Keratinocyte (primary cell): ENCODE measurements at places on chromosomes 3 and 15. TPM values are rescaled to one million over a fixed set of nuclear protein-coding genes. Genes with fewer than 3 reads are reported as not detected.

The KCNMB3 gene
- polyA plus RNA-seq = 0.31 to 1.00 TPM (median 0.32 TPM) in 3 replicates

The NR2E3 gene
- 0.18 to 0.46 TPM (median 0.18 TPM) in 3 replicates for polyA plus RNA-seq

The IL17RE gene
- 10.7 to 24.4 TPM (median 16.0 TPM) in 3 replicates for polyA plus RNA-seq

The SHF gene
- polyA plus RNA-seq = 0.24 to 0.57 TPM (median 0.26 TPM) in 3 replicates

The RLBP1 gene
- not detected in 3 replicates for polyA plus RNA-seq

The FOXB1 gene
- not detected in 3 replicates for polyA plus RNA-seq

The GOLGA6B gene
- polyA plus RNA-seq = not detected in 3 replicates

The GUCA1C gene
- polyA plus RNA-seq = 0.15 to 0.26 TPM (median 0.26 TPM) in 3 replicates

The B3GALNT1 gene
- 2.3 to 5.0 TPM (median 3.6 TPM) in 3 replicates for polyA plus RNA-seq

The CSPG4 gene
- polyA plus RNA-seq = 0.67 to 1.9 TPM (median 1.7 TPM) in 3 replicates

The ACY1 gene
- 71.8 to 91.8 TPM (median 76.6 TPM) in 3 replicates for polyA plus RNA-seq

The SLC2A2 gene
- not detected in 3 replicates for polyA plus RNA-seq

The ITPKA gene
- 0.12 to 0.14 TPM in 2 of 3 replicates, not detected in the other for polyA plus RNA-seq

The ISLR2 gene
- polyA plus RNA-seq = not detected in 3 replicates

The SLC28A1 gene
- not detected in 3 replicates for polyA plus RNA-seq

The GP9 gene
- polyA plus RNA-seq = not detected in 3 replicates

The RETNLB gene
- not detected in 3 replicates for polyA plus RNA-seq

The SLC22A13 gene
- 0.09 to 0.54 TPM (median 0.25 TPM) in 3 replicates for polyA plus RNA-seq

The MAGEF1 gene
- polyA plus RNA-seq = 8.4 to 11.8 TPM (median 11.4 TPM) in 3 replicates

The FETUB gene
- 0.05 to 0.35 TPM (median 0.25 TPM) in 3 replicates for polyA plus RNA-seq

The RCN2 gene
- polyA plus RNA-seq = 52.6 to 118 TPM (median 59.6 TPM) in 3 replicates

The SLC12A1 gene
- polyA plus RNA-seq = not detected in 3 replicates

The SLC49A4 gene
- 16.2 to 19.1 TPM (median 18.2 TPM) in 3 replicates for polyA plus RNA-seq

The ZIC1 gene
- polyA plus RNA-seq = not detected in 3 replicates

The PLSCR2 gene
- polyA plus RNA-seq = not detected in 3 replicates

The CCR8 gene
- polyA plus RNA-seq = not detected in 3 replicates

The RFTN1 gene
- 17.0 to 24.2 TPM (median 18.0 TPM) in 3 replicates for polyA plus RNA-seq

The SIDT1 gene
- 0.08 to 0.12 TPM (median 0.09 TPM) in 3 replicates for polyA plus RNA-seq

The TM4SF18 gene
- polyA plus RNA-seq = not detected in 3 replicates

The CRYGS gene
- 1.1 to 5.2 TPM (median 3.4 TPM) in 3 replicates for polyA plus RNA-seq

The BUB1B gene
- 3.3 to 19.7 TPM (median 9.3 TPM) in 3 replicates for polyA plus RNA-seq

The SCN5A gene
- polyA plus RNA-seq = 0.06 to 0.26 TPM (median 0.24 TPM) in 3 replicates

The MINDY4B gene
- polyA plus RNA-seq = not detected in 3 replicates

The CD200 gene
- polyA plus RNA-seq = 0.05 to 0.14 TPM (median 0.07 TPM) in 3 replicates

The ALPK3 gene
- 0.07 to 0.33 TPM (median 0.07 TPM) in 3 replicates for polyA plus RNA-seq

The SCG5 gene
- 14.5 to 29.2 TPM (median 15.8 TPM) in 3 replicates for polyA plus RNA-seq

The ACTC1 gene
- polyA plus RNA-seq = 0.08 to 0.10 TPM in 2 of 3 replicates, not detected in the other

The OGG1 gene
- 14.5 to 17.5 TPM (median 14.6 TPM) in 3 replicates for polyA plus RNA-seq

The FANCD2OS gene
- polyA plus RNA-seq = not detected in 3 replicates

The IQCF5 gene
- not detected in 3 replicates for polyA plus RNA-seq

The FSIP1 gene
- 1.1 to 1.5 TPM (median 1.2 TPM) in 3 replicates for polyA plus RNA-seq

The RAB6B gene
- 2.2 to 5.5 TPM (median 2.9 TPM) in 3 replicates for polyA plus RNA-seq

The SLC15A2 gene
- 1.6 to 3.4 TPM (median 2.6 TPM) in 3 replicates for polyA plus RNA-seq

The MESP1 gene
- polyA plus RNA-seq = 0.05 TPM in 1 of 3 replicates, not detected in the others

The ACP3 gene
- 0.51 to 1.3 TPM (median 1.0 TPM) in 3 replicates for polyA plus RNA-seq

The FRMD4B gene
- 34.7 to 48.3 TPM (median 48.0 TPM) in 3 replicates for polyA plus RNA-seq

The GOLGA8R gene
- polyA plus RNA-seq = 0.12 to 0.20 TPM (median 0.17 TPM) in 3 replicates

The UTS2B gene
- polyA plus RNA-seq = not detected in 3 replicates

The PLCB2 gene
- polyA plus RNA-seq = 0.52 to 1.1 TPM (median 0.73 TPM) in 3 replicates

The ADIPOQ gene
- not detected in 3 replicates for polyA plus RNA-seq

The SCAANT1 gene
- polyA plus RNA-seq = not detected in 3 replicates
